ENCODE measurements at places on chromosomes 7 and 10.

- no peak for DNase-seq
Observed at GRCh38 chr7:113878394-113878992, 40.3 kb downstream of the PPP1R3A start.

DNA sequence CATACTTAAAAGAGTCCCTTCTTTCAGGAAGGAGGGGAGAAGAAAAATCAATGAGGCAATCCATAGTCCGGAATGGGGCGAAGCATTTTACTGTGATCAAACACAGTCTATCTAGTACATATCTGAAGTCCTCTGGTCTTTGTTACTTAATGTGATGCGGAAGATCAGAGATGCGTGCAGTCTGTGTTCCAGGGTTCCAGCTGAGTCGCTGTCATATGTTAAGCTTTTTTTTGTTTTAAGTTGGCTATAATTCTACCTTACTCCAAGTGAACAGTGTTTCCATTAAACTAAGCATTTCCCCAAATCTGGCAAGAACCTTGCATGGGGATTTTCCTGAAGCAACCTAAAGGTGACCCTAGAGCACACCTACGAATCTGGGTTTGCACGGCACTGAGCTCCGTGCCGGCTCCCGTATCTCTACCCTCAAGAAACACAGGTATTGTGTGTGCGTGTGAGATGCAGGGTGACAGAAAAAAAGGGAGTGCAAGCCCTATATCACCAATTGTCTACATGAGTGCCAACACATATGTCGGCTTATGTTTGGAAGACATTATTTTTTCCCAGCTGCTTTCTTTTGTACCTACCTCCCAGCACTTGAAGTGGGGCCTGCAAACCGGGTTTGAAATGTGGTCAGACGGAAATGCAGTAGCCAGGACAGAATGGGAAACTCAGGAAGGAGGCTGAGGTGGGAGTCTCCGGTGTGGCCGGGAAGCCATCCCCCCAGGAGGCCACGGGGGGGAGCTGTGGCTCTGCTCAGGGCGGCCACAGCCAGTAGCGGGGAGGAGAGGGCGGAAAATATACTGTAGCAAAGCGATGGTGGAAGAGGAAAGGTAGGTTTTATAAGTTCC lies 435.8 kb upstream of the MGMT start:
- no peak for DNase-seq

- no peak for DNase-seq
Observed at GRCh38 chr7:28627263-28627653, 214.9 kb downstream of the CREB5 start.

- peak; percentile 54 for DNase-seq
Observed at GRCh38 chr10:112631501-112632400, 184.7 kb downstream of the VTI1A start.

DNA sequence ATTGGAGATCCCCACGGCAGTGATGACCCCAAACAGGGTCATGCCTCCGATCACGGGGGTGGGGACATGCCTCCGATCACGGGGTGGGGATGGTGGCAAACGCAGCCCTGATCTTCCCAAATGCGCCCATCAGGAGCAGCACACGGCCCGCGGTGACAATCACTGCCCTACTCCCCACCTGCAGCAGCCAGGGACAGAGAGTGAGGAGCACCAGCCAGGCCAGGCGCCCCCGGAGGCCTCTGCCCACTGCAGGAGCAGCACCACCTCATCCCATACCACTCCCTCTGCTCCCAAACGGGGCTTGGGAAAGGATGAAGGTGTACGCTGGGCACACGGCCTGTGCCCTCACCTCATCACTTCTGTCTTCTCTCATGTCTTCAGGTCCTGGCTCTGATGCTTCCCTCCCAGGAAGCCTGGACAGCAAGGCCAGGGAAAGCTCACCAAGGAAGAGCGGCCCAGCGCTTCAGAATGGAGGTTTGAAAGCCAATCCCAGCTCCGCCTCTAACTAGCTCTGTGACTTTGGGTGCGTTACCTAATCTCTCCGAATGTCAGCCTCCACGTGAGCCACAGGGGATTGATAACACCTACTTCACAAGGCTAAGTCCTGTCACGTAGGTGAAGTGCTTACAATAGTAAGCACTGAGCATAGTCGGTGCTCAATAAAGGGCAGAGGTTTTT lies 37.1 kb downstream of the STRA8 start:
- DNase-seq = no peak

- DNase-seq = no peak
Observed at GRCh38 chr10:34444223-34445183, 370.6 kb downstream of the PARD3 start.

DNA sequence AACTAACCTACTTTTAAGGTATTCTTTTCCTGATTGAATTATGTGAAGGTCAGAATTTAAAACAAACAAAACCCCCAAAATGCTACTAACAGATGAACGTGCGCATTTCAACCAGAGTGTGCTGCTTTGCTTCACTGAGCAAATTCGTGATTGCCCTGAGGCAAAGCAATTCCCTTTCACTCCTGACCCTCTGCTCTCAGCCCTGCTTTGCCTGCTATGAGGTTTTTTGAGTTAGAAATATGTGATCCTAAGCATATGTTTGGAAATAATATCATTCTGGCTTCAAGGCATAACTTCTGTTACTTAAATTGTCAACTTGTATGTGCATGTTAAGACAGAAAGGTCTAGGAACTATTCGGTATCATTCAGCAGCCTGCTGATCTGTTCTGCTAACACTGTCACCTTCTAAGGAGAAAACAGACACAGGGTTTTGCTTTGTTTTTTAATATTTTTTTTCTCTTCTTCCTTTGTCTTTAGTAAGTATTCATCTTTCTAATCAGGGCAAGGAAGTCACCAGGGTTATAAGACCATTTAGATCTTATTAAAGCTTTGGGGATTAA lies 124.2 kb downstream of the GNAT3 start:
- DNase-seq = no peak

DNA sequence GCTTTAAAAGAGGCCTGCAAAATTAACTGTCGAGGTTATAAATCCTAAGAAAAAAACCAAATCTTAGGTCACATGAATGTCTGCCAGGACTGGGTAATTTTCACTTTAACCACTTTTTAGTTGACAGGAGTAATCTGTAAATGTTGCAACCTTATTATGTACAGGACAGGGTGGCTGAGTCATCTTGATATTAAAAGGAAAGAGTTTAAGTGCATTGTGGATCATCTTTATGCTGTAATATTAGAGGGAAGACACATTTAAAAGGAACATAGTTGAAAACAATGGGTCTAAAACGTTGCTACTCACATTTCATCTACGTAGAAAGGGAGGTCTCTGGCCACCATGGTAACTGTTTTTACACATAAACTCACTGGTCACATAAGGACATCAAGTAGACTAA lies 115.5 kb downstream of the LSMEM1 start:
- DNase-seq = peak; percentile 59

DNA sequence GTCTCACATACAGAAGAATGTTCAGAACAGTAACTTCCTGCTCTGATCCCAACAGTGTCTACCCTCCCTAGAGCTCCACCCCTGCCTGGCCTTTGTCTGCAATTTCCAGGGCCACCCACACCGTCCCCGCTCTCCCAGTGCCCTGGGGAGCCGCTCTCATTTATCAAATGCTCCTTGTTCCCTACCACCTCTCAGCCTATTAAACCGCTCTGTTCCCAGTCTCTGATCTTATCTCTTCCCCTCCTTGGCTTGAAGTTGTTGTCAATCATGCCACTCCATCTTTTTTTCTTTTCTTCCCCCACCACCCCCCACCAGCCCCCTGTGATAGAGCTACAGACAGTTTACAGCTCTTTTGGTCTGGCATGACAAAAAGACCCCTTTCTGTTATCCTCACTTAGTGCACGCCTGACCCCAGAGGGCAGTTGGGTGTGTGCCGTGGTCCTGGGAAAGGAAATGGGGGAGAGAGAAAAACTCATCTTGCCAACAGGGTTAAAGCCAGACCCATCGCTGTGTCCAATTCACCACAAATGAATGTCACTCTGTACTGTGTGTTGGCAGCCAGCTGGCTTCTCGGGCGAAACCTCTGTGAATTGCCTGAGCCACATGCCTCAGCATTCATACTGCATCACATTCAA lies 28.8 kb upstream of the HECTD2 start:
- DNase-seq = no peak

GRCh38 chr10:79237454-79238157 lies 109.7 kb upstream of the PPIF start:
- no peak for DNase-seq

DNA sequence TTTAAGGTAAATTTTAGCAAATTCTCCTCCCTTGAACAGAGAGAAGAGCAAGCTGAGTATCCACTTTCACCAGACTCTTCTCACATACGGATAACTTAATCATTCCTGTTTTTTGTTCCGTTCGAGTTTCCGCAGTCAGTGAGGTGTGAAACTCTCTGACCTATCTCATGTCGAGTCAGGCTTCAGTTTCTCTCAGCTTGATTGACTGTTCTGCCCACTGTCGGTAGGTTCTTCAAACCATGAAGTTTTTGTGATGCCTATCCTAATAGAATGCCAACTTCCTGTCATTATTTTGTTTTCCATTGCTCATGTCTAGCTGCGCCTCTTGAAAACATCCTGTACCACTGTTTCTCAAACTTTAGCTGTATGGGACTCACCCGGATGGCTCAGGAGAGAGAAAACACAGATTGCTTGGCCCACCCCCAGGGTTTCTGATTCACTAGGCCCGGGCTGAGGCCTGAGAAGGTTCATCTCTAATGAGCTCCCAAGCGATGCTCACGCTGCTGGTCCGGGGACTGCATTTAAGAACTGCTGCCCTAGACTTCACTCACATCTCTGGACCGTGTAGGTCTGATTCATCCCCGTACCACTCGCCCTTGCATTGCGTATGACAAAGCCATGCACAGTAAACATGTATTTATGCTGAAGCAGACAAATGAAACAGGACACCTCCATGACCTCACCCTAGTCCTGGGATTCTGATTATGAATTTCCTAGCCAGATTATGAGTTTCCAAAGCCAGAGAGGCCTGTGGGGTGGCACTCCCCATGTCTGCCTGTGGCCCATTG lies 208.4 kb upstream of the AGK start:
- no peak for DNase-seq

All from skeletal muscle cell (primary cell).